ENCODE measurements at places on chromosomes 1 and 21. TPM values are rescaled to one million over a fixed set of nuclear protein-coding genes. Genes with fewer than 3 reads are reported as not detected.

- no peak for DNase-seq
Observed at GRCh38 chr1:43766818-43767525, 59.6 kb downstream of the ST3GAL3 start.

The PGLYRP4 gene
- total RNA-seq = not detected

- no peak for DNase-seq
Observed at GRCh38 chr1:58845942-58846341, 62.1 kb upstream of the JUN start.

GRCh38 chr1:39183503-39184353, 20.8 kb upstream of the MACF1 start:
- peak; percentile 94 for DNase-seq

DNA sequence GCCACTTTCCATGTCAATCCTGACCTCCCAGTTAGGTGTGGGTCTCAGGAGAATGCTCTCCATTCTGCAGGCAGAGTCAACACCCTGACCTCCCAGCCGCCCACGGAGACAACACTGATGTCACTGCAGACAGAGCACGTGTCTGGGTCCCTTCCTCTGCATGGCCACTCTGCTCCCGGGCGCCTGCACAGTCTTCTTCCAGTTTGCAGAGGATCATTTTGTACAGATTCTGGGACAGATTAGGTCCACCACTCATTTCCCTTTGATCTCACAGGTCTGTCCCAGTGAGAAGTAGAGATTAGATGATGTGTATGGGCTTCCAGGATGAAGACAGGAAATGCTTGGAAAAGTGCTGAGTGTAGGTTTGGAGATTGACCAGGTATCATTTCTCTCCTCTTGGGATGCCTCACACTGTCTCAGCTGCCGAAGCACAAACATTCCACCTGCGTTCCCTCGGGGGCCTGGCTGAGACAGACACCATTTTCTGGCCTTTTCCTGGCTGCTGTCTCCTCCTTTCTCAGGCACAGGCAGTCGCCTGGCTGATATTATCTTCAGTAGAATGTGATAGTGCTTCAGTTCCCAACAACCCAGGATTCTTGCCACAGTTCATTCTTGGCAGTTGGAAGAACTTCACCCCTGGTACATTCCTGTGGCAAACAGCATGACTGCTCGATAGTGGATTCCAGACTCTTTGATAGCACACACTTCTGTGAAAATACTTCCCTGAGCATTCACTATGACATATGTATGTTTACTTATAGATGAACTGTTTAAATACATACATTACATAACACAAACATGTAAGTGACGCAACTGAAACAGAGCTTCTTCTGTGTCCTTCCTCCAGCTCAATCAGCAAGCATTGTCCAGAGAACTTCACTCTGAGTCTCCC, 7.9 kb downstream of the MYBPHL start:
- DNase-seq = peak; percentile 86

GRCh38 chr1:159144571-159144970, 26.8 kb upstream of the CADM3 start:
- no peak for DNase-seq

- DNase-seq = no peak
Observed at GRCh38 chr1:180800945-180801344, 111.8 kb upstream of the KIAA1614 start.

The EIF3I gene
- total RNA-seq = 475 TPM

The FALEC gene
- total RNA-seq = not detected

- DNase-seq = no peak
Observed at GRCh38 chr1:207497941-207498340, 2.0 kb downstream of the CR1 start.

- DNase-seq = no peak
Observed at GRCh38 chr1:226369110-226369509, 38.8 kb downstream of the PARP1 start.

DNA sequence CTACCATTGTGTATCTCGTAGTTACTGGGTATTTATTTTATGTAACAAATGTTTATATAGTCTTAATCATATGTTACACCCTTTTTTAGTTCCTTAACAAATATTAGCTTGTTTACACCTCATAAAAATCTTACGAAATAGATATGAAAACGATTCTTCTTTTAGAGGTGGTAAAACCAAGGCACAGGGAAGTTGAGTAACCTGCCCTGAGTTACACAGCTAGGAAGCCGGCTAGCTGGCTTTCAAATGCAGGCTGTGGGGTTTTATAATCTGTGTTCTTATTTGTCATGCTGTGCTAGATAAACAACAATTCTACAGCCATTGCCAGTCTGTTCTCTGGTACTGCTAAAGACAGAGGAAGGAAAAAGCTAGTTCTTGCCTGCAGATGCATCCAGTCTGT, 109.6 kb downstream of the NOS1AP start:
- DNase-seq = no peak

DNA sequence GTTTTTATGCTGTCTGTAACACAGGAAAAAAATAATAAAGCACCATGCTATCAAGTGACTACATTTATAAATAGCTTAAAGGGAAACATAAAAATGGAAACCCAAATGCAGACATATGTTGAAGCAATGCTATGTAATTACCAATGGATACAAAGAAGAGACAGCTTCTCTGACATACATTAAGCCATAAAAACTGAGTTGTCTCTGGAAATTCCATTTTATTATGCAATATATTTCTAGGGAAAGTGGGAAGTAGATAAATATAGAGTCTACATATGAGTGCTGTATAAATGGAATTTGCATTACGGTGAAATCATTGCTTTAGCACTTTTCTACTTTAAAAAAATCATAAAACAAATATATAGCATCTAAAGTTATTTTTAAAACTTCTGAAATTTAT, 135.2 kb upstream of the COL11A1 start:
- no peak for DNase-seq

The PRAMEF2 gene
- not detected for total RNA-seq

DNA sequence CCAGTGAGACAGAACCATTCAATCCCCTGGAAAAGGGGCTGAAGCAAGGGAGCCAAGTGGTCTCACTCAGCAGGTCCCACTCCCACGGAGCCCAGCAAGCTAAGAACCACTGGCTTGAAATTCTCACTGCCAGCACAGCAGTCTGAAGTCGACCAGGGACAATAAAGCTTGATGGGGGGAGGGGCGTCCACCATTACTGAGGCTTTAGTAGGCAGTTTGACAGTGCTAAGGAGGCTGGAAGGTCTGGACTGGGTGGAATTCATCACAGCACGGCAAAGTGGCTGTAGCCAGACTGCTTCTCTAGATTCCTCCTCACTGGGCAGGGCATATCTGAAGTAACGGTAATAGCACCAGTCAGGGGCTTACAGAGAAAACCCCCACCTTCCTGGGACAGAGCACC, 105.4 kb upstream of the GORAB start:
- no peak for DNase-seq

DNA sequence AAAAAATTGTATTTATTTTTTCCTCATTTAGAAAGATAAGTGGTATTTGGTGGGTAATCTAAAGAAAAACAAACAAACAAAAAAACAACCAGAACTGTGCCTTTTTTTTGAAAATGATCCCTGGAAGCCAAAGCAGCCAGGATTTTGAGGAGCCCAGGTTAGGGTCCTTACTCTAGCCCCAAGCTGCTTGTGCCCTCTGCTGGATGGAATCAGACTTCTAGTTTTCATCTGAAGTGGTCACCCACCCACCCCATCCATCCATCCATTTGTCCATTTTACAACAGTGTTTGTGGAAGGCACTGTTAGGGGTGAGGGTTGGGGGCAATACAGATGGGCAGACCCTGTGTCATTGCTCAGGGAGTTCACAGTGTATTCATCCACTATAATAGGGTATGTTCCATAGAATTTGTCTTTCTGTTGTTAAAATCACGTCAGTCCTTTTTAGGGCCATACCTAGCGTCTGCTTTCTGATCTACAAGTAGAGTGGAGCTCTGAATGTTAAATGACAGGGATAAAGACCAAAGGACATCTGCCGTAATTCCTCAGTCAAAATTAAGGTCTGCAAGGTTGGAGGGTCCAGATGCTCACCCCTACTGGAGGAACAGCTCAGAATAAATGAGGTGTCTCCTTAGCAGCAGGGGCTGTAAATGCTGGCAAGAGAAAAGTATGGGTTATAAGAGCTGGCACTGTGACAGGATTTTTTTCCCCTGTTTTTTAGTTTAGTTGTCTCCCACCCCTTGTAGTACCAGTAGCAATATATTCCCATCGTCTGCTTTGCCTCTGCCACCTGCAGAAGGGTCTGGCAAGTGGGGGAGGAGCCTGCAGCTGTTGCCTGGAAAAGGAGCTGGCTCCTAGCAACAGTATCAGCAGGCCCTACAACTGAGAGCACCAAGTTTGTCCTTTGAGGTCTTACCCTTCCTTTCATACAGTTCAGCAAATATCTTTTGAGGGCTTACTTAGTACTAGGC, 3.2 kb downstream of the LRRC42 start:
- peak; percentile 42 for DNase-seq

DNA sequence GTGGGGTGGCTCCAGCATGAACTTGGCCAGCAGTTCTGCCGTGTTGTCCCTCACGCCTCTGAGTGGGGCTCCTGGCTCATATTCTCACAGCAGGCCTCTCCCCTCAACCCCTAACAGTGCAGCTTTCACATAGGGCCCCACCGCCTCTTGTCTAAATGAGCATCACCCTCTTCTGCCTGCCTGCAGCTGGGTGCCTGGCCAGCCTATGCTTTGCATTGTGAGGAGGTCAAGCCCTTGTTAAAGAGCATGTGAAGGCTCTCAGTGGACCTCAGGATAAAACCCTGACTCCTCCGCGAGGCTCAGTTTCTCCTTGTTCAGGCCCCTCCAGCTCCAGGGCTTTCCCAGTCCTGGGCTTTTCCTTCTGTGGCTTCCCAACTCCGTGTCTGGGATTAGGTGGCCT, 34.8 kb downstream of the CRYAA start:
- no peak for DNase-seq

- DNase-seq = no peak
Observed at GRCh38 chr1:34324879-34325440, 148.3 kb downstream of the C1orf94 start.

GRCh38 chr1:198913667-198914066, 274.8 kb downstream of the PTPRC start:
- no peak for DNase-seq

DNA sequence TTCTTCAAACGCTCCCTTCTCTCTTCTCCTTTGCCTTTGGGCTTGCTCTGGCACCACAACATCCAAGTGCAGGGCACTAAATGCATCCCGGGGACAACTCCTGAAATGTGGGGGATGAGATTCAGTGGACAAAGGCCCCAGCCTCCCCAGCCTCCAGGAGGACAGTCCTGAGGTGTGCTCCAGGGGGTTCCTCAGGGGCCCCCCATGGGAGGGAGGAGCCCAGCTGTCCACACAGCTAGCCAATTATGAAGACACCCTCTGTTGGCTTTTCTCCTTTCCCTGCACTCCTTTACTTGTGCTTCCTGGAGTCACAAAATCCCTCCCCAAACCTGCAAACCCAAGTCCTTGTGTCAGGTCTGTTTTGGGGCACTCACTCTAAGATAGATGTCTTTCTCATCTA, 735.4 kb downstream of the PTPRU start:
- DNase-seq = no peak

The ELF3 gene
- not detected for total RNA-seq

GRCh38 chr1:153355445-153356071, 2.1 kb upstream of the S100A9 start:
- DNase-seq = peak; percentile 61

The SH2D2A gene
- 0.48 TPM for total RNA-seq

The PGBD5 gene
- total RNA-seq = 0.10 TPM

The ESPN gene
- total RNA-seq = 0.10 TPM

- DNase-seq = peak; percentile 43
Observed at GRCh38 chr1:32464716-32465577, at the start of gene ZBTB8B. TSS of gene ZBTB8B (plus strand) at chr1:32465072. CDS start at chr1:32470625, 5,553 bp downstream.

DNA sequence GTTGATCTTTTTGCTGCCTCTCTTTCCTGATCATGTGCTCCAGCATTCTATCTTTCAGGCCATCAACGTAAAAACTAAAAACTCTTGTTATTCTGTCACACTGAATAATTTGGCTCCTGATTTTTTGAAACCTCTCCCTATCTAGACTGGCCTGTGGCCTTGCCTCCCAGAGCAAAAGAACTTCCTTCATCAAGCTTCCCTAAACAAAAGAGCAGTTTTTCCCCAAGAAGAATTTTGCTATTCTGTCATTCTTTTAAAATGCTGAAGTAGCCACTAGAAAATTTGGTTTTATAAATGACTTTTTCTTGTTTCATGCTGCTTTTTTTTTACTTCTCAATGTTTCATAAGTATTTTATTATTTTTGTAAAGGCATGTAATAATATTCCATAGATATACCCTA, 37.1 kb upstream of the CR2 start:
- no peak for DNase-seq

GRCh38 chr1:61607448-61607847, 117.5 kb downstream of the TM2D1 start:
- no peak for DNase-seq

The EPHB2 gene
- 1.4 TPM for total RNA-seq

The ZNF687 gene
- total RNA-seq = 6.7 TPM

- DNase-seq = no peak
Observed at GRCh38 chr21:29005696-29006095, 13.0 kb upstream of the LTN1 start.

The TRIM45 gene
- total RNA-seq = 3.3 TPM

DNA sequence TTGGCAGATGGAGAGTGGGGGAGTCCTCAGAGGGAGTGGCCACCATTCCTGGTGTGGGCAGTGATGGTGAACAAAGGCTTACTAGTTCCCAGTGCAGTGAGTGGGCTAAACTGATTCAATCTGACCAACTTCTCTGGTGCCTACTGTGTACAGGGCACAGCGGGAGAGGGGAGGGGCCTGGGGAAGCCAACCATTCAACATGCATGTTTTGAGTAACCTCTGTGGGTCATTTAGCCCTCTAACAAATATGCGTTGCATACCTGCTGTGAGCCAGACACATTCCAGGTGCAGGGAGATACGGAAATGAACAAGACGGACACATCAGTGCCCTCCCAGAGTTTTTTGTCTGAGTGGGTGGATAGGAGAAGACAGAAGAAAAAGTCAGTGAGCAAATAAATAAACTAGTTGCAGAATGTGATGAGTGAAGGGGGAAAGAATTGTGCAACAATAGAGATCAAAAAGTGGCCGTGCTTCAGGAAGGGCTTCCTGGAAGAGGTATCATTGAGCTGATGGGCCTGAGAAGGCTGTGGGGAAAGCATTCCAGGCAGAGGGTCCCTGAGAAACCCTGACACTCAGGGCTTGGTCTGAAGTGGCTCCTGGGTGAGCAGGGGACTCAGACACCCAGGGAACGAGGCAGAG, 78.8 kb downstream of the EPHB2 start:
- no peak for DNase-seq

The TNNI3K gene
- not detected for total RNA-seq

The NUDT17 gene
- total RNA-seq = 4.3 TPM

- no peak for DNase-seq
Observed at GRCh38 chr1:158311066-158311465, 20.3 kb downstream of the CD1B start.

GRCh38 chr1:244861683-244862082, 2.7 kb downstream of the HNRNPU start:
- DNase-seq = no peak

GRCh38 chr1:8889925-8890785, 11.7 kb upstream of the ENO1 start:
- DNase-seq = peak; percentile 97

The C1orf53 gene
- total RNA-seq = 2.6 TPM

The TRIM46 gene
- 2.3 TPM for total RNA-seq

- no peak for DNase-seq
Observed at GRCh38 chr1:178066296-178066907, 27.5 kb upstream of the RASAL2 start.

- no peak for DNase-seq
Observed at GRCh38 chr1:86828024-86828423, 85.9 kb downstream of the SELENOF start.

Data from RPMI7951 (cell line).